ENCODE measurements at places on chromosomes 5 and 9.
A peak's percentile ranks its signal among the peaks of the same experiment; 100 is the strongest.

DNA sequence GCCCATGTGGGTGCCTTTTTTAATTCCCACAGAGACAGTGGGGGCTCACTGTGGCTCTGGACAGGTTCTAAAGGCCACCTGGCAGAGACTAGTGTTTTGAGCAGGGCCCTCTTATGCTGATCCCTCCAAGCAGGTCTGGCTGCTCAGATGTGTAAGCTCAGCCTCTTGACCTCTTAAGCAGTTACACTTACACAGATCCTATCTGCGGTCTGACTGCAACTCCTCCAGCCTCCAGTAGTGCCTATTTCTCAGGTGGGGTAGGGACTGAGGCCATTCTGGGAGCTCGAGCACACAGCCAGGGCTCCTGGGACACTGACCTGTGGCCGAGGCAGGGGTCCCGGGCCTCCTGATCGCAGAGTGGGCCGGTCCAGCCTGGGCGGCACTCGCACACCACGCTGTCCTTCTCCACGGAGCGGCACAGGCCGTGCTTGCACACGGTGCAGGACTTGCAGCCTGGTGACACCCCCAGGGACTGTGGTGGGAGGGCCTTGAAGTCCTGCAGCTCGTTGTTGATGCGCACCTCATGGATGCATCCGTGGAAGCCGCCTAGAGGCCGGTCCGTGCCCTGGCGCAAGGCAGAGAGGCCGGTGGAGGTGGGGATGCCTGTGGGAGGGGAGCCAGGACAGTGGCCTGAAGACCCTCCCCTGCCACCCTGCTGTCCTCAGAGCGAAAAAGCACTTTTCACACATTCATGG, 91.9 kb upstream of the PANK3 start:
- DNase-seq = no peak

DNA sequence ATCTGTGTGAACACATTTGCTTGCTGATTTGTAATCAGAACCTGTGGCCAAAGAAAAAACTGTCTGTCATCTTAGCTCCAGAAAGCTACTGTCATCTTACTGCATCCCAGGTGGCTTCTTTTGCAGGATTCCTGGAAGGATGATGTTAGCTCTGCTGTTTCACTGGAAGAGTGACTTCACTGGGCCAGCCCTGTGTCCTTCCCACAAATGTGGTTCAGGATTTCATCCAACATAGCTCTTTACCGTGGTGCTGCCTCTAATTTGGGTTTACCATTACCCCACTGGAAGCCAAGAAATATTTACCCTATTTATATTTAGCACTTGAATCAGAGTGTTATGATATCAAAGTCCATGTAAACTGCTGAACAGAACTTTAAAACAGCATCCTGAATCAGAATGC, 501.0 kb downstream of the GADD45G start:
- no peak for DNase-seq

GRCh38 chr5:40578501-40579451, 100.9 kb upstream of the PTGER4 start:
- DNase-seq = no peak

- DNase-seq = no peak
Measured at GRCh38 chr9:71308454-71308853, 187.0 kb upstream of the TRPM3 start.

- DNase-seq = no peak
Measured at GRCh38 chr9:71921190-71921814, 9.9 kb downstream of the C9orf85 start.

DNA sequence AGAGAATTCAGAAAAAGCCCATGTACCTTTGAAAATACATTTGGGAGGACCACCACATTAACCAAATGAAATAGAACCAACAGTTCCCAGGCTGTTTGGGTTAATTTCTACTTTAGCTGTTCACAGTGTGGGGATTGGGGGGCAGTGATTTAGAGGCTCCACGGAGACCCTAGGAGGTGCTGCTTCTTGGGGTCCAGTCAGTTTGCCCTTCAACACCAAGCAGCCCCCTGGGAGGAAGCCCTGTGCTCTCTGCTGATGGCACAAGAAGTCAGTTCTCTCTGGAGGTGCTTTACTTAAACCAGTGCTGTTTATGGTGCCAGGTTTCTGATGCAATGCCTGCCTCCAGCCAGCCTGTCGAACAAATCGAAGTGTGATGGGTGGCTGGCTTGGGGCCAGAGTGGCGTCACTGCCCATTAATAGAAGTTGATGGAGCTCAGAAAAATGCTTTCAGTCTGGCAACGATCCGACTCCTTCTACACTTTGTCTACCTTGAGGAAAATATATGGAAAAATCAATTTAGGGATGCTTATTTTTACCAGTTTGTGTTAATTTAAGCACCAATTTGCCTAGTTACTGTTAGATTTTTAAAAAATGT, 134.0 kb downstream of the SNX18 start:
- no peak for DNase-seq

- DNase-seq = no peak
Measured at GRCh38 chr5:140196115-140196814, 21.3 kb downstream of the CYSTM1 start.

GRCh38 chr9:91991721-91992341, 41.8 kb upstream of the ROR2 start:
- no peak for DNase-seq

DNA sequence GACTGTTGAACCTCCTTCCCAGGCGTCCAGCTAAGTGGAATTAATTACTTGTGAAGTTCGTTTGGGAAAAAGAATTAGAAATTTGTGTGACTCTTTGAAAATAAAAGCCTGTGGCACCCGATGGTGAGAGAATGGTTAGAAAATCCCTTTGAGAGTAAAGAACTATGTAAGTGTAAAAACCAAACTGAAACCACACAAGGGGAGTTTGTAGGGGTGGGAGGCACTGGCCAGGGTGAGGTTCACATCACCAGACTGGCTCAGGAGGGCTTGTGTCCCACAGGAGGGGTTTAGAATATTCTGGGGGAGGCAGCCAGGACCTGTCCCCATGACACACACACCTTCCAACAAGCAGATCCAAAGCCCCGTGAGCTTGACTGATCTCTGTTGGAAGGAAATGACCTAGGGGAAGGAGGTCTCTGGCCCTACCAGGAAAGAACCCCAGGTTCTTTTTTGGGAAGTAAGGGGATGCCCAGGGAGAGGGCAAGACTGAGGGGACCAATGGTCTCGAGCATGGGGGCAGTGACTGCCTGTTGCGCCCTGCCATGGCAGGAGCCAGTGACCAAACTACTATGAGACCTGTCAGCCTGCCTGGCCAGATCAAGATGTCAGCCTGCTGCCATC, 4.3 kb downstream of the SPATA24 start:
- no peak for DNase-seq

GRCh38 chr9:110785166-110785565, 116.6 kb downstream of the MUSK start:
- DNase-seq = no peak

GRCh38 chr9:117825609-117826347, 121.6 kb downstream of the TLR4 start:
- peak; percentile 4 for DNase-seq

DNA sequence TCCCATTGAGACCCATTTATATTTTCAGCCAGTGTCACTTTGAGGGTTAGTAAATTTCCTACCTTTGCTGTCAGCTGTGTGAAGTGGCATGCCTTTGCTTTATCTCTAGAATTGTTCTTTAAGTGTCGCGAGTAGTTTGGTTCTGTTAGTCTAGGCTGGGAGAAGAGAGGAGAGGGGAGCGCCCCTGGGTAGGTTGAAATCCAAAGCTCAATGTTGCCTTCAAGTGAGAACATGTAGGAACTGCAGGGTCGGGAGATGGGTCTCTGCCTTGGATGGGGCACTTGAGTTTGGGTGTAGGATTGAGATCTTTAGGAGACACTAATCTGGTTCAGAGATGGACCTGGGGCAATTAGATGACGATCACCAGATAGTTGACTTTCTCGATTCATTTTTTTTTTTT, 46.3 kb downstream of the STC2 start:
- no peak for DNase-seq

GRCh38 chr5:68450245-68450852, 234.8 kb downstream of the PIK3R1 start:
- no peak for DNase-seq

- no peak for DNase-seq
Measured at GRCh38 chr9:126071076-126071750, 255.4 kb upstream of the MVB12B start.

DNA sequence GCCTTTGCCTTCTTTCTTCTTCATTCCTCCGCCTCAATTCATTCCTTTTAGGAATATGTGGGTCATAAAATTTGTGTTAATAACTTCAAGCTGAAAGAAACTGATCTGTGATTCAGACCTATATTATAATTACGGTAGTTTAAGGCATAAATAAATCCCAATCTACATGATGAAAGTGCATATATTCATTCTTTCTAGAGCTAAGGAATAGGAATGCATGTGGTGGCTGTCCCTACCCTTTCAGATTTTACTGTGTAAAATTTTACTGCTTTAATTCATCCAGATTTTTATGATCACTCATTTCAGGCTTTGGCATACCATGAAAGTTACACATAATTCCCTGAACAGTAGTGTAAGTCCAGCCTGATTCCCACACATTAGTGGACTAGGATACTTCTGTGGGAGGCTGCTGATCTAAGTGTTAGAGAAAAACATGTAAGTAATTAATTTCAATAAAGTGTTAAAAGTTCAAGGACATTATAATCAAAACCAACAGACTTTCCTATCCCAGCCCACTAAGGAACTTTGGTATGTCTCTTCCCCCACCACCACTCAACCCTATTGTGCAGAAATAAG, 83.1 kb downstream of the HINT1 start:
- DNase-seq = no peak

DNA sequence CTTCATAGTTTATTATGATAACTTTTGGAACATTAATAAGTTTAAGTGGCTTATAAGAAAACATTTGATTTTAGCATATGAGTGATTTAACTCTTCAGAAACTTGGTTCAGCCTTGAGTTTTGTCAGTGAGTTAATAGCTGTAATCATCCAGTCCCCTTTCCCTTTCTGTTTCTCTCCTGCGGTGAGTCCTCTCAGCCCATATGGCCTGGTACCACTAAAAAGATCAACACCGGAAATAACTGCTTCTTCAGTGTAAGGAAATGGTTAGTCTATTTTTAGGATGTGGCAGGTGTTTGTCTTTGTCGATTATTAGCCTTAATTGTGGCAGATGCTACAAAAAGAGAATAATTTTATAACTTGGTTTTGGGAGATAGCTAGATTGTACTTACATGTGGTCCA, 120.2 kb upstream of the GRHPR start:
- no peak for DNase-seq

GRCh38 chr5:91092859-91093783, 290.0 kb downstream of the ARRDC3 start:
- no peak for DNase-seq

GRCh38 chr5:35863159-35863558, 6.5 kb downstream of the IL7R start:
- DNase-seq = no peak

DNA sequence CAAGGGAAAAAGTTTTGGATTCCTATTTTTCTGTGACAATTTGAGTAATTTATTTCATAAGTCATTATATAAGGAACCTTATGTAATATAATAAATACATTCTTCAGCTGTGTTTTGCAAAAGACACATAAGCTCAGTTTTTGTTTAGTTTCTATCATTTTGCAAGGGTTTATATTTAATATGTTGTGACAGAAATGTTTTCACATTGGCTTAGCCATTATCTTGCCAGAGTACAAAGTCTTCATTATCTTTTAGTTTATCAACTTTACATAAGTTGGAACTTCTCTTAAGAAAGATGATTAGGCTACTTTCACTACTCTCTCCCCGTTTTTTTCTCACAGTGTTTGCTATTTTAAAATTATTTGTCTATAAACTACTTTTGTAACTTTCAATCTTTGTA, 54.8 kb downstream of the ERCC6L2 start:
- DNase-seq = no peak

DNA sequence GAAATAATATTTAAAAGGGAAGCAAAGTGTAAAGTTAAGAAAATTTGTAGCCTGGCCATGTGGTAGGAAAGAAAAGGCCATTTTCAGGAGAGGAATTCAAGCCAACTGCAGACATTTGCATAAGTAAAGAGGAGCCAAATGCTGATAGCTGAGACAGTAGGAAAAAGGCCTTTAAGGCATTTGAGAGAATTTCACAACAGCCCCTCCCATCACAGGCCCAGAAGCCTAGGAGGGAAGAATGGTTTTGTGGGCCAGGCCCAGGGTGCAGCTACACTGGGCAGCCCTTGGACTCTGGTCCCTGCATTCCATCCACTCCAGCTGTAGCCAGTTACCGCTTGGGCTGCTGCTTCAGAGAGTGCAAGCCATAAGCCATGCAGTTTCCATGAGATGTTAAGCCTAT, 1556.8 kb downstream of the EFNA5 start:
- no peak for DNase-seq

All from putamen (tissue), 1 donor.